ENCODE measurements at places on chromosomes 2 and 18. TPM values are rescaled to one million over a fixed set of nuclear protein-coding genes. Genes with fewer than 3 reads are reported as not detected.

Gene LYG2
- total RNA-seq, result not detected

Gene FEV
- not detected for total RNA-seq

Gene TRPM8
- 0.20 TPM for total RNA-seq

Gene TMEM18
- total RNA-seq, result 12.3 TPM

Gene BIRC6
- 194 TPM for total RNA-seq

Gene CFAP221
- total RNA-seq, result 0.13 TPM

Gene CXCR4
- 2.0 TPM for total RNA-seq

Gene SERPINB3
- 0.07 TPM for total RNA-seq

Gene SNTG2
- total RNA-seq, result 0.07 TPM

Gene COL4A3
- 3.5 TPM for total RNA-seq
